ENCODE measurements at places on chromosomes 13 and 19.

DNA sequence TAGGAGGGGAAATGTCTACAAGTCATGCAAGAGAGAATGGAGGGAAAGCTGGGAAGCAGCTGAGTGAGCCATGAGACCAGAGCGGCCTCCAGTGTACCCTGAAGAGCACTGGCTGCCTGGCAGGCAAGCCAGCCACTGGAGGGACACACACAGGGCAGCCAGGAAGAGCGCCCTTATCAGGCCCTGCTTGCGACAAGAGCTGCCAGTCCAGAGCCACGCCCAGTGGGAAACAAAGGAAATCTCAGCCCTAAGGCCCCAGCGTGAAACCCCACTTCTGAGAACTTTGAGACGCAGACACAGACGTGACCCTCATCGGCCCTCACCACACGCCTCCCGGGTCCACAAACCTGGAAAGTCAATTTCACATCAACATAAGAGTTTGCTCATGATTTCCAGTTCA, 105.0 kb downstream of the STK24 start:
- no peak for DNase-seq

GRCh38 chr13:107968470-107968869, 246.9 kb downstream of the LIG4 start:
- DNase-seq: peak; percentile 26

- DNase-seq: no peak
Measured at GRCh38 chr13:39981056-39981455, 325.6 kb downstream of the COG6 start.

DNA sequence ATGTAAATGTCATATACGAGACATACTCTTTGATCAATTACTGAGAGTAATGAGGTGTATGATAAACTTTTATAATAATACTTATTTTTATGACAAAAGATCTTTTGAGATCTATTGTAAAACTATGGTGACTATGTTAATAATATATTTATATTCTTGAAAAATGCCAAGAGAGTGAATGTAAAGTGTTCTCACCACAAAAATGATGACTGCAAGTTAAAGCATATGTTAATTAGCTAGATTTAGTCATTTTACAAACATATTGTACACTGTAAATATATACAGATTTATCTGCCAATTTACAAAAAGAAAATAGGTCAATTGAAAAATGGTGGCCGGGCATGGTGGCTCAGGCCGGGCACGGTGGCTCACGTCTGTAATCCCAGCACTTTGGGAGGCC, 81.0 kb downstream of the GPC6 start:
- DNase-seq: no peak

DNA sequence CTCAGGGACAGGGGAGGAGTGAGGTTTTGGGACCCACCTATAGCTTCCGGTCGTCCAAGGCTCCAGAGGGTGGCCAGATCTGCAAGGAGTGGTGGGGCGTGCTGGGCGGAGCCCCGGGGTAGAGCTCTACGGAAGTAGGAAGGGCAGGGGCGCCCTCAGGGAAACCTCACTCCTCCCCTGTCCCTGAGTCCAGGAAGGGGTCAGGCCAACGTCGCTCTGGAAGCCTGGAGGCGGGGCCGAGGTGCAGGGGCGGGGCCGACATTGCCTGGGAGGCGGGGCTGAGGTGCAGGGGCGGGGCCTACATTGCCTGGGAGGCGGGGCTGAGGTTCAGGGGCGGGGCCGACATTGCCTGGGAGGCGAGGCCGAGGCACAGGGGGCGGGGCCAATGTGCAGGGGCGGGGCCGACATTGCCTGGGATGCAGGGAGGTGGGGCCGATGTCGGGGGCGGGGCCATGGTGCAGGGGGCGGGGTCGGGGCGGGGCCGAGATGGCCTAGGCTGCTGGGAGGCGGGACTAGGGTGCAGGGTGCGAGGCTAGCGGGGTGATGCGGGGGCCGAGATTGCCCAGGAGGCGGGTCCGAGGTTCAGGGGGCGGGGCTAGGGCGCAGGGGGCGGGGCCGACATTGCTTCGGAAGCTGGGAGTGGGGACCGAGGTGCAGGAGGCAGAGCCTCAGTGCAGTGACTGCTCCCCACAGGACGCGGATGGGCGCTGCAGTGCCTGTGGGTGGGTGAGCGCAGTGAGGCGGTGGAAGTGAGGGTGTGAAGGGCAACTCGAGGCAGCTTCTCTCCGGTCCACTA, 4.9 kb upstream of the PALM start:
- peak; percentile 32 for DNase-seq
